ENCODE measurements at places on chromosomes 2 and 18.

DNA sequence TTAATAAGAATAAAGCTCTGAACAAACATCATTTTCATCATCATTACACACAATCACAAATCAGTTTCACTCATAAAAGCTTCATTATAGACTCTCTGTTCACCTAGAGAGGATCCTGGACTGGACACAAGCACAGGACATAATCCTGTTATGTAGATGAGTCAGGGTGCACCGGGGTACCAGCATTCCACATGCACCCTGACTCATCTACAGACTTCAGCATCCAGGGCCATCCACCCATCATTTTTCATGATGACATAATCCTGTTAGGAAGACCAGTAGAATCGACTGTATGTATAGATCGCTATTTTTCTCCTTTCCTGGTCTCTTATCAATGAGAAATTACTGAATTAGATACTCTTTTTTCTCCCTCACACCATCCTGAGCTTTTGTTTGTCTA lies 73.7 kb upstream of the PIK3C3 start:
- no peak for DNase-seq

- DNase-seq: no peak
Measured at GRCh38 chr2:33670392-33670937, 71.4 kb upstream of the FAM98A start.

DNA sequence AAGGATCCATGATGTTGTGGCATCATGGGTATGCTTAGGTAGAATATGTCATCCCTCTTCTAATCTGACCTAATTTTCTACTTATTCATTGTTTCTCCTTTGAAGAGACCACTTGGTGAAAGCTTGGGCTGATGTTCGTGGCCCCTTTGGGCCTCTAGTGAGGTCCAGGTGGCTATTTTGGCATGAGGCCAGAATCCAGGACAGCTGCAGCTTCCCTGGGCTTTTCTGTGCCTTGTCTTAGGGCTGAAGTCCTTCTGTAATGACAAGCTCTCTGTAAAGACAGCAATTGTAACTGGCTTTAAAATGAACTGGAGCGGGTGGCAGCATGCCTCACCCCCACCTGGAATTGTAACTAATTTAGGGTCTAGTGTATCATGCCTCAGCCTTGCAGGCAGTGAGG lies 15.6 kb upstream of the MC2R start:
- DNase-seq: no peak

DNA sequence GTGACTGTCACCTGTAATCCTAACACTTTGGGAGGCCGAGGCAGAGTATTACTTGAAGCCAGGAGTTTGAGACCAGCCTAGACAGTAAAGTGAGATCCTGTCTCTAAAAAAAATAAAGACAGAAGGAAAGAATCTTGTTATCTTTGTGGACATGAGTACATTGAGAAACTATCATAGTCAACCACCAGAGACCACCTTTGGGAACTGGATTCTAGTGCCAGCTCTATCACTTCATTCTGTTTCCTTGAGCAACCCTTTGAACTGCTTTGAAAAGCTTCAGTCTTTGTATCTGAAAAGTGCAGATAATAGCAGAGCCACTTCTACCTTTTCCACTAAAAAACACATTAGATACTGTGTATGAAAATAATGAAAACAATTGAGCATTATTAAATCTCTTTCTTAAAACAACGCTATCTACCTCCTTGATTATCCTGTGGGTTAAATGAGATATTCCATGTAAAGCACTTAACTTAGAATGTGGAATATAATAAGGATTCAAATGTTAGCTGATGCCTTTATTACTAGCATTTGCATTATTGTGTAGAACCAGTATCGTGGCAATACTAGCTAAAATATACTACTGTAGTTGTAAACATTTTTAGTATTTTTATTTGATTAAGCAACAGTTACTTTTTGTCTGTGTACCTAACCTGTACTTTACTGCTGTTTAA lies 8.8 kb downstream of the GORASP2 start:
- no peak for DNase-seq

DNA sequence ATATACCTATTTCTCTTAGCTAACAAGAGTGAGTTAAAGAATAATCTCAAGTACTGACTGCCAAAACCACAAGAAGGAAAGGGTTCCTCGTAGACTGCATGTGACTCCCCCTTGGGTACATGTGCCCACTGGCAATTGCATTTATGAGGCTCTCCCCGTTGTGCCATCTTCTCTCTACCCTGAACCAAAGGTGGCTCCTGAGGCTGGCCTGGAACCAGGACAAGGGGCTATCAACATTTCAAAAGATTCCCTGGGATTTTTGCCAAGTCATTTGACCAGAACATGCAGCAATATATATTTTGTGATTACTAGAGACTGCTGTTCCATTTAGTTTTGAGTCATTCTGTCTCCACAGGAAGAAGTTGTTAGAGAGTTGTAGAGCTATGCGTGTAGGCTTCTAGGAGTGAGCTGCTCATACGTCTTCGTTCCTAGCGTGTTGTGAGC lies 45.8 kb downstream of the LAMA3 start:
- no peak for DNase-seq

DNA sequence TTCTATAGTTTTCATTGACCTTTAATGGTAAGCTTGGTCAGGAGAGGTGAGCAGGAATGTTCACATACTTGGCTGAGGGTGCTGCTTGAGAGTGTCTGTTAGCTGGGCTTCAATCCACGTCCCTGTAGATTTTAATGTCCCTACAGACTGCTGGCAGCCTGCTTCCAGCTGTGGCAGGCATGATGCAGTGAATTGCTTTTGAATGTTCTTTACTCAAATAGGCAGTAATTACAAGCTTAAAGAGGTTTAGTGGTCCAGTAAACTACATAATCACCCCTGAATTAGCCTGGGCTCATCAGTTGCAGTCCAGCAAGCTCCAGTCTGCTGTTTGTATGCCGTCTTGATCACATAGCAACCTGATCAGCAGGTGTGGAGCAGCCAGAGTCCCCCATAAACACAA lies 102.1 kb downstream of the MEIS1 start:
- no peak for DNase-seq

- no peak for DNase-seq
Measured at GRCh38 chr2:156323754-156324153, 8.8 kb downstream of the NR4A2 start.

GRCh38 chr2:184577056-184577455 lies 21.3 kb upstream of the ZNF804A start:
- DNase-seq: no peak

- DNase-seq: no peak
Measured at GRCh38 chr2:71125506-71126294, 4.3 kb downstream of the MCEE start.

GRCh38 chr18:48951448-48952286 lies 902 bp upstream of the SMAD7 start:
- DNase-seq: peak; percentile 71
